ENCODE measurements at places on chromosomes 7 and 10.

- peak; percentile 63 for DNase-seq
Measured at GRCh38 chr10:29841724-29842649, 207.2 kb upstream of the SVIL start.

DNA sequence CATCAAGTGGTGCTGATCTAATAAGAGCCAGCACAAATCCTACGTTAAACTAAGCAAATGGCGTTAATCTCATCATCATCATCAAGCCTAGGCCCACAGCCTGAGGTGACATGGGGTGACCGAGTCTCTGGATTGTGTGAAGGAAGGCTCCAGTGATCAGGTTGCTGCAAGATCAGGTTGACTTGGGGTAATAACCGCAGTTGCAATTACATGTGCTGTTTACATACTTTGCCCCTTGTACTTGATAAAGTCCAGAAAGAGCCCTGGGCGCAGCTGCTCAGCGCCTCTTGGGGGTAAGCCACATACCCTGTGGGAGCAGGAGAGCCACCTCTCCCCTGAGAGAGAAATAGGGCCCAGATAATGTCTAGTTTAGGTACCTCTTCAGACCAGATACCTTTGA is 228.1 kb downstream of the WDR11 start:
- DNase-seq = no peak

GRCh38 chr7:2076649-2077064 is 156.1 kb downstream of the MAD1L1 start:
- DNase-seq = no peak

DNA sequence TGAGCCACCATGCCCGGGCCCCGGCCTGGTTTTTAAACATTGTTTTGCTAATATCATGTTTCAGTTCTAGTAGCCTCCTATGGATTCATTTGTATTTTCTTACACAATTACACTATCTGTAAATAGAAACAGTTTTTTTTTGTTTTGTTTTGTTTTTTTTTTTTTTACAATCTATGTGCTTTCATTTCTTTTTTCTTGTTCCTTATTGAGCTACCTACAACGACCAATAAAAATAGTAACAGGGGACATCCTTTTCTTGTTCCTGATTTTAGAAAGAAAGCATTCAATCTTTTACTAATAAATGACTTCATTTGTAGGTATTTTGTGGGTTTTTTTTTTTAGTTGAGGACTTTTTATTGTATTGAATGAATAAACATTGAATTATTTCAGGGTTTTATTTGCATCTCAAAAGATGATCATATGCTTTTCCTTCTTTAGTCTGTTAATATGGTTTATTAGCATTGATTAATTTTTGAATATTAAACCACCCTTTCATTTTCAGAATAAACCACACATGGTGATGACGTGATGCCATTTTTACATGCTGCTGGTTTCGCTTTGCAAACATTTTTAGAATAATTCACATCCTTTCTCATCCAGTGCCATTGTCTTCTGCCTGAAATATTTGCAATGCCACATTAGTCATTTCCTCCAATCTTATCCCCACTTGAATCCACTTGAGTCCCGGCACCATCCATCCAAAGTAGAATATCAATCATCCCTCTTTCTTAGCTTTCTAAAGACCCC is 18.1 kb upstream of the AKR1E2 start:
- peak; percentile 52 for DNase-seq

DNA sequence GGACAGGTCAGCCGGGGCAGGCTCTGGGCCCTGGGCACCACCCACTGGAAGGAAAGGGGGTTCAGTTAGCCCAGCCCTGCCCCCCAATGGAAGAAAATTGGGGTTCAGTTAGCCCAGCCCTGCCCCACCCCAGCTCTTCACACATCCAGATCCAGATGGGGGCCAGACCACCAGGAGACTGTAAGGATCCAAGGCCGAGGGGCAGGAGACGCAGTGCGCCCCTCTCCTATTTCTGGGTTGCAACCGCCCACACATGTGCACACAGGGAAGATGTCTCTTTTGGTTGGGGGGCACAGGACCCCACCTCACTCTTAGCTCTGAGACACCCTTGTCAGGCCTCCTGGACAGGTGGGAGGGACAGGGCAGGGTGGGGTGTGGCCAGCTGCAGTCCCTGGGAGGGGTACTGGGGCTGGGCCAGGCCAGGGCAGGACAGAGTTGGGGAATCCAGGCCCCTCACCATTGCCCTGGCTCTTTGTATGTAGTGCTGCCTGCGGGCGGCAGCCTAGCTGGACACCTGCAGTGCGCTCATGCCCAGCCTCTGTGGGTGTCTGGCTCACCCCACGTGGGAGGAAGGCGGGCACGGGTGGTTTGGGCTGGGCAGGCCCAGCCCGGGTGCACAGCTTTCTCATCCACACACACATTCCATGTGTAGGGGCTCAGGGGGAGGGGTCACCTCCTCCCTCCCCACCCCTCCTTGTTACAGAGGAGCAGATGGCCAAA is 141.2 kb downstream of the LHPP start:
- no peak for DNase-seq

GRCh38 chr10:61847640-61848039 is 53.9 kb upstream of the ARID5B start:
- DNase-seq = no peak

- DNase-seq = no peak
Measured at GRCh38 chr10:114545071-114545470, 113.0 kb downstream of the ABLIM1 start.

- no peak for DNase-seq
Measured at GRCh38 chr7:150586785-150587152, 19.6 kb downstream of the GIMAP4 start.

GRCh38 chr10:45006276-45007030 is 5.7 kb downstream of the ZNF22 start:
- no peak for DNase-seq

DNA sequence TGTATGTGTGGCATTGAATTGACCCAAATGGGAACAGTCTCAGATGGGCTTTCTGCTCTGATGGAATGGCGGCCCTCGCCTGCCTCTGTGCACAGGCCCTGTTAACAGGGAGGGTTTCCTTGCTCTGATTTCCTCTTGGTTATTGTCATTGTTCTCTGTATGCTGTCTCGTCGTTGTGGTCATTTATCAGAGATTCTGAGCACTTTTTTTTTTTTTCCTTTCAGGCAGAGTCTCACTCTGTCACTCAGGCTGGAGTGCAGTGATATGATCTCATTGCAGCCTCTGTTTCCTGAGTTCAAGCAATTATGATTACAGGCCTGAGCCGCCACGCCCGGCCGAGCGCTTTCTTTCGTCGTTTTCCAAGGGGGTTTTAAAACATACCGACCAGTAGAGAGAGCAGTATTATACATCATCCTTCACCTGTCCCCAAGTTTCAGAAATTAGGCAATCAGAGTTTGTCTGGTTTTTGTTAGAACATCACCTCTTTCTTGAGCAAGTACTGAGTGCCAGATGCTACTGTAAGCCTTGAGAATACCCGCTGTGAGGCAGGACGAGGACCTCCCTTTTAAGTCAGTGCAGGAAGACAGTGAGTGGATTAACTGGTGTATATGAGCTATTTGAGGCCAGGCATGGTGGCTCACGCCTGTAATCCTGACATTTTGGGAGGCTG is 6.5 kb downstream of the CHST12 start:
- no peak for DNase-seq

DNA sequence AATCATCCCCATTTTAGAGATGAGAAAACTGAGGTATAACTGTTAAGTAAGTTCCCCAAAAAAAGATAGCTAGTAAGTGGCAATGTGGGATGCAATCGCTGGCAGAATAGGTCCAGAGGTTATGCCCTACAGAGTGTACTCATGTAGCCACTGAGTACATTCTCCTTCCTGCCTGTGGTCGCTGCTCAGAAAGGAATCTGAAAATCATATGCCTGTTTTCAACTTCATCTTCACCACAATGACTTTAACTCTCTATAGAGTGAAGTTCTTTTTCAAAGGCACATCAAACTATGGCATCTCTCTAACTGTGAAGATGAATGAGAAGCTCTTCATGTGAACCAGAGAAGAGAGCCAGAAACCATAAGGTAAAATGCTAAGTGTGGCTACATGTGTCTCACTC is 162.2 kb upstream of the SLC25A13 start:
- no peak for DNase-seq

- peak; percentile 81 for DNase-seq
Measured at GRCh38 chr7:23347682-23348180, 48.6 kb downstream of the MALSU1 start.

GRCh38 chr10:110804376-110804775 is 67.4 kb upstream of the PDCD4 start:
- no peak for DNase-seq

DNA sequence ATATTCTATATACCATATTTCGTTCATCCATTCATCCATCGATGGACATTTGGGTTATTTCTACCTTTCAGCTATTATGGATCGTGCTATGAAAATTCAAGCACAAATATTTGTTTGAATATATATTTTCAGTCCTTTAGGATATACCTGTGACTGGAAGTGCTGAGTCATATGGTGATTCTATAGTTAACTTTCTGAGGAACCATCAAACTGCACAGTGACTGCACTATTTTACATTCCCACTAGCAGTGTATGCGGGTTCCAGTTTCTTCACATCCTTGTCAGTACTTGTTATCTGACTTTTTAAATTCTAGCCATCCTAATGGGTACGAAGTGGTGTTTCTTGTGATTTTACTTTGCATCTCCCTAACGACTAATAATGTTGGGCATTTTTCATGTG is 104.0 kb downstream of the MAPK8 start:
- DNase-seq = no peak

- no peak for DNase-seq
Measured at GRCh38 chr10:17041626-17042520, 87.7 kb downstream of the CUBN start.

DNA sequence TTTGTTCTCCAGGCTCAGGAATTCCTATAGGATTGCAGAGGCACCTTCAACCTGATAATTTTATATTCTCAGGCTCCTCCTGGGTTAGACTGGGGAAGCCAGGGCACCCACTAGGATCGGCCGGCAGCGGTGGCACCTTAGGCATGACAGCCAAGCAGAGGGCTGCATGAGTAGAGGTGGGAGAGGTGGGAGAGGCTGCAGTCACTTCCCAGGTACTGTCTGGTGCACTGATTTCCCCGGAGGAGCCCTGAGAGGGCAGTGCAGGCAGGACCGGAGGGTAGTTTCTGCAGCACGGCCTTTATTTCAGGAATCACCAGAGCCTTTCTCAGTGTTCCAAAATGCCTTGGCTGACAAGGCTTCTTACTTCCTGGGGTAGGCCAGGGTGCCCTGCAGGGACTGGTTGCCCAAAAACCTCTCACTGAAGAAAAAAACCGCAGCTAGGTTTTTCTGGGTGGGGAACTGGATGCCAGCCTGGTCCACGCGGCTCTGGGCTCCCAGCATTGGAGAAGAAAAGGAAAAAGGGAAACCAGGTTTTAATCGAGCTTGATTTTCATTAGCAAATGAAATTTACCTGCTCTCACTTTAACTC is 3.6 kb upstream of the HOXA13 start:
- no peak for DNase-seq

DNA sequence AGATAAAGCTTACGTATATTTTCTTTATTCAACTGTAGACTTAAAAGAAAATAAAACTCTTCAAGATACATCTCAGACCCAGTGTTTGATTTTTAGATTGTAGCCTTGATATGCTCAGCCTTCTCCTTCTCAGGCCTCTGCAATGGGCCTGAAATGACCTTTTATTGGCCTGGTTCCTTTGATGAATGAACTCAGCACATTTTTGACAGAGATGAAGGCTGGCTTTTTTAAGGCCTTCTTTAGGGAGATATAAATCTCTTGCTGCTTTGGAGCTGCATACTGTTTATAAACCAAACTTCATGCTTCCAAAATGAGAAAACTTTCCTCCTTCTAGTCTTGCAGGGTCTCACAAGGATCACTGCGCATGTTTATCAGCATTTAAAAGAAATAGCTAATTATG is 1049.8 kb downstream of the LRMDA start:
- no peak for DNase-seq

DNA sequence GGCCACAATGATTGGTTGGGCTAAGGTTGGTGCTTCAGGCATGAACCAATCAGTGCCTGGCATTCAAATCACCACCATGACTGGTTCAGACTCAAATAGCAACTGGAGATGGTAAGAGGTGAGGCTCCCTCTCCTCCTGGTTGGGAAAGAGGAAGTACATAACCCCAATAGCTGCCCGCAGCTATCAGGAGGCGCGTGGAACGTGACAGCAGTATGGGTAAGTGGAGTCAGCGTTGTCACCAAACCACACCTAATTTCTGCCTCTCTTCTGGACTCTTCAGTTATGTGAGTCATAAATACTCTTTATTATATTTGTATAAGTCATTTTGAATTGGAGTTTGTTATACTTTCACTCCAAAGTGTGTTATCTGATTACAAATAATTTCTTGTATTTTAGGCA is 17.9 kb upstream of the ITGA8 start:
- DNase-seq = no peak

- DNase-seq = no peak
Measured at GRCh38 chr7:92799446-92800211, 36.7 kb downstream of the CDK6 start.

DNA sequence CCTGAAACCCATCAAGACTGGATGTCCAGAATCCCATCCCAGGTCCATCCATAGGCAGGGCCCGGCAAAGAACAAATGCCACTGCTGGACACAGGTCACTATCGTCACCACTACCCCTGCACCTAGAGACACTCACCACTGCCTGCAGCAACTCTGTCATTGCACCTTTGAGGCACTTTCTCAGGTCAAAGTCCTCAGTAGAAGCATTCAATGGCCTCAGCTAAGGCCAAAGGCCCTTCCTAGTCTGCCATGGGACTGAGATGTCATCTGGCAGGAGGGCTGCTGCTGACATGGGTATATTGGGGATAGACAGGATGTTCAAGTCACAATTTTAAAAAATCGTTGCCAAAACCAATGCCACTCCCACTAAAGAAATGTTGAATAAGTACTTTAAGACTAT is 58.7 kb downstream of the GPAM start:
- no peak for DNase-seq

- DNase-seq = no peak
Measured at GRCh38 chr10:118977835-118978234, 51.7 kb upstream of the NANOS1 start.

- DNase-seq = no peak
Measured at GRCh38 chr7:43562383-43562782, 20.5 kb upstream of the STK17A start.

DNA sequence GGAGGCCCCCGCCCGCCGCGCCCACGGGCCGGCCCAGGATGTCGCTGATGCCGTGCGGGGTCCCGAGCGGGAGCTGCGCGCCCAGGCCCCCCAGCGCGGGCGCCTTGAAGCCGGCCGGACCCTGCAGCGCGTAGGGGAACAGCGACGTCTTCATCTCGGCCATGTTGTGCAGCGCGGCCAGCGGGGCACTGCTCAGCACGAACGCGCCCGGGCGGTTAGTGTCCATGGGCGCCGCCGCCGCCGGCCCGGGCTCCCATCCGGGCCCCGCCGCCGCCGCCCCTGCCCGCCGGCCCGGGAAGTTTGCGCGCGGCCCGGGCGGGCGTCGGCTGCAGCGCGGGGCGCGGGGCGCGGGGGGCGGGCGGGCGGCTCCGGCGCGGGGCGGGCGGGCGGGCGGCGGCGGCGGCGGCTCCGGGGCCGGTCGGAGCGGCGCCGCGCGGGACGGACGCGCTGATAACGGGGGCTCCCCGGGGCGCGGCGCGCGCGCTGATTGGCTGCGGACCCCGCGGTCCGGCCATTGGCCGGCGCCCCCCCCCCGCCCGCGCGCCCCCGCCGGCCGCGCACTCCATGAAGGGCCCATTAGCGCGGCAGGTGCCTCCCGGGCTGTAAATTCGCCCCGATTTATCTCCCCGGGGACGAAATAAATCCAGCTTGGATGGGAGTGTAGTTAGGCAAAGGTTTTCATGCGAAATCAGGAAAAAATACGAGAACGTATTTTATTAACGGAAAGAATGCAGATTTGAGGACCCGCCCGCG is at the start of gene NKX6-2:
Gene NKX6-2 (minus strand): TSS at position 425 of the 753 bp plus-strand sequence. CDS start 199 bp downstream, at position 226.
- no peak for DNase-seq

GRCh38 chr10:9510626-9511025 is 1456.1 kb downstream of the GATA3 start:
- DNase-seq = no peak

Measured in HFF-Myc (cell line).